ENCODE measurements at places on chromosomes 4 and X.

- no peak for DNase-seq
These were observed 2182.5 kb upstream of the AGA start for GRCh38 chr4:179624768-179625181.

GRCh38 chrX:45773572-45773971 is 572.9 kb upstream of the DIPK2B start:
- DNase-seq: no peak

DNA sequence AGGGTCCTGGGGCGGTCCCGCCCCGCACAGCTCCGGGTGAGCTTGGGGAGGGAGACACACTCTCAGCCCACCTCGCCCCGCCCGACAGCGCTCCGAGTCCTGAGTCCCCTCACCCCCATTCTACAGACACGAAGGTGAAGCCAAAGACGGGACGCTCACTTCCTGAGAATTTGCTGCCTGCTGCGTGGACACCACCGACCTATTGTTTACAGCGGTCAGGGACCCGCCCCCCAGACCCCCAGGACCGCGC is 796 bp upstream of the ZNF141 start:
- no peak for DNase-seq

DNA sequence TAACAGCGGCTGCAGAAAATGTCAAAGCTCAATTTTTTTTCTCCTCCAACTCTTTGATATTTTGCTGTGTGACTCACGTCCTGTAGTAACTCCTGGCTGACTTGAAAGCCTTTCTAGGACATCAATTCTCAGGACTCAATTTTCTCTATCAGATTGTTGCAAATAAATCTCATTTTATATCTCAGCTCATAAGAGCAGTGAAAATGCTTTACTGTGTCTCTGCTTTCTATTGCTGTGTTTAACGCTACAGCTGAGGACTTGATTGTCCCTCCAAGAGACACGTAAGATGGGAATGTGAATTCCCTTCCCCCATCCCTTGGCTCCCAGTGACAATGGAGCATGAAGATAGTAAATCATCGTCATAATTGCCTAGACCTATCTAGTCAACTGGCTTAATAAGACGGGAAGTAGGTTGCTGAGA is 20.5 kb upstream of the CBR4 start:
- DNase-seq: no peak

DNA sequence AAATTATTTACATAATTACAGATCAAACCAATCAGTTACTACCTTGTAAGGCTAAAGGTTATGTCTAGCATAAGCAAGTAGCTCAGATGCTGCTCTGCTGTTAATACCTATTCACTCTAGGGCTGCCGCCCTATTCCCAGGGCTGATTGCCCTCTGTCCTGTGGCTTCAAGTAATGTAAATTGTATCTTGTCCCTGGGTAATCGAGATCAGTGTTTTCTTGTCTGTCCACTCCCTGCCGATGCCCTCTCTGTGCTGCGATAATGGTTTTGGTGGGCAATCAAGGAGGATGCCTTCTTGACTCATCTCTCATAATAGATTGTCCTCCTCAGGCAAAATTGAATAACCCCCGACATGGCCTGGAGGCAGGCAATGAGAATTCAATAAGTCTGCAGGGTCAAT is 641.0 kb upstream of the PITX2 start:
- DNase-seq: no peak

DNA sequence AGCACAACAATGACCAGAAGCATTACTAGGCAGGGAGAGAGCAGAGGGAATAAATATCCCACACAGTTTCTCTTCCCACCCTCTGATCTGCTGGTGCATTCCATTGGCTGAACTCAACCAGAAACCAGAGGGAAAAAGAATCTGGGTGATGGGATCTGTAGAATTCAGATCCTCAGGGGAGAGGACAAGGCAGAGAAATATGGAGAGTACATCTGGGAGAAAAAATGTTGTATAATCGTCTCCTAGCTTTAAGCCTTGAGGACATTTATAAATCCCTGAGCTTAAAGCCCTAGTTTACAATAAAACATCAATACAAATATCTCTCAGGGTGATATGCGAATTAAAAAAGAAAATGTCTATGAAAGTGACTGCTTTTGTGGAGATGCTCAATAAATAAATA is 368.1 kb upstream of the MAD2L1 start:
- DNase-seq: no peak

DNA sequence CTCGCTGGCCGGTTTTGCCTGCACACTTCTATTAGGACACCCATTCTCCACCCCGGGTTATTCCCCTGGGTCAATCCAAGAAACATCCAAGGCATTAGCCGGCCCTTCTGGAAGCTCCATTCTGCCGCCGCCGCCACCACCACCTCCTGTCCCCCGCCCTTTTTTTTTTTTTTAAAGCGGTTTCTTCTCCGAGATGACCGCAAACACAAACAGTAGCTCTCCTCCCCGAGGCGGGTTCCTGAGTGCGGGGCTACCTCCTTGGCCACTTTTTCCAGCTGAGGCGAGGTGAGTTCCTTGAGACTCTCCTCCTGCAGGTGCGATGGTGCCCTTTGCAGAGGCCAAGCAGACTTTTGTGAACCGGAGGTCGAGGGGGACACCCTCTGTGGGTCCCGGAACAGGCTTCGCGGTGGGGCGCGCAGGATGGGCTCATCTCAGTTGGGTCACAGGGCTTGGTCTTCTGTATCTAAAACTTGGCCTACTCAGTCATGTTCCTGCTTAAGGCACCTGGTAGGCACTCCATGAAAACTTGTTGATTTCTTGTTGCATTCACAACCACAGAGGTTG is 930 bp downstream of the NWD2 start:
- no peak for DNase-seq

DNA sequence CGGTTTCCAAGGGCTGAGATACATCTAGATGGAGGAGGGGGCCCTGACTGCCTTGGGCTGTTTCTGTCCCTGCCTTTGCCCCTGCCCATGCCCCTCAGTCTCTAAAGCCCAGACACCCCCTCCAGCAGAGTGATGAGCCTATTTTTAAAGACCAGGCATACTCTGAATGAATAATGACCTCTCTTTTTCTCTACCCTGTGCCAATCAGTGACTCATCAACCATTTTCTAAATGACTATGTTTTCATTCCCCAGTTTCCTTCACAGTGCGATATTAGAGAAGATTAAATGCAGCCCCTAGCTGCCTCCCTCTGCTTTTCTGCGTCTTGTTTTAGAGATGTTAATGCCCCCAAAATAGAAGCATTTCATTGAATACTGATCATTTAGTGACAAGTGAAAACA is 15.5 kb upstream of the NHS start:
- DNase-seq: no peak

- DNase-seq: no peak
These were observed 141.1 kb downstream of the AFF1 start for GRCh38 chr4:87075876-87076275.

DNA sequence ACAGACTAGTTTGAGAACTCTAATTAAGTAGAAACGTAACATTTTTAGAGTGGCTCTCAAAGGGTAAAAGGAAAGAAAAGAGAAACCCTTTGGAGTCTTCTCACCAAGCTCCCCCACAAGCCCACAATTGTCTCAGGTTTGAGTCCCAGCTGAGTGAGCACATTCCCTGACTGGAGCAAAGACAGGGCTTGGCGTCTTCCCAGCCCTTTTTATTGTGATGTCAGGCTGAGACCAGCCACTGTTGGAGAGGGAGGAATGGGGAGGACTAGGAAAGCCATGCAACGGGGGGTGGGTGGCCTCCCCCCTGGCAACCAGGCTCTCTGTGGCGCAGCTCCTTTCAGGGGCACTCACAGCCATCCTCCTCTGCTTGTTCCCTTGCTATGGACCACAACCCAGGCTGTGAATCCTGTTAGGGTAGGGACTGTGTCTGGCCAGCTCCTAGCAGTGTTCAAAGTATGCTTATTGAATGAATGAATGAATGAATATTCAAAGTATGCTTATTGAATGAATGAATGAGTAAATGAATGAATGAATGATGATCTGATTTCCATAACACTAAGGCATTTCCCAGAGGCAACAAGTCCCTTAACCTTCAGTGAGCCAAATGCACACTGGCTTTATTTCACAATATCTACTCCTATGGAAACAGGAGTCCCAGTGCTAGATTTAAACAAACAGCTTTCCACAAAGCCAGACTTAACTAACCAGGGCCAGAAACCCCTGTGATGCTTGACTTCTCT is 413.3 kb downstream of the MID1IP1 start:
- DNase-seq: no peak

DNA sequence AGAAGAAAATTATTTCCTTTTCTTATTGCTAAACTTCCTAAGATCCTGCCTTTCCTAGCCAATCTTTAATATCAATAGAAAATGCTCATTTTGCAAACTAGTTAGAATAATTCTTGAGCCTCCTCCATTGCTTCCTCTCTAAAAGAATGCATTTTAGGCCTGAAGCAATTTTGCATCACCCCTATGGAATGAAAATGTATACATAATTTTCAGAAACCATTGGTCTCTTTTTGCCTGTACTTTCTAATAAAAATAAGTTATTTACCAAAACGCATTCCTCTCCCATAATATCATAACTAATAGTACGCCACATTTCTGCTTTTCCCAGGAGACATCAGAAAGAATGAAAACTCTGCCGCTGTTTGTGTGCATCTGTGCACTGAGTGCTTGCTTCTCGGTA is 1.7 kb downstream of the MUC7 start:
- DNase-seq: no peak

DNA sequence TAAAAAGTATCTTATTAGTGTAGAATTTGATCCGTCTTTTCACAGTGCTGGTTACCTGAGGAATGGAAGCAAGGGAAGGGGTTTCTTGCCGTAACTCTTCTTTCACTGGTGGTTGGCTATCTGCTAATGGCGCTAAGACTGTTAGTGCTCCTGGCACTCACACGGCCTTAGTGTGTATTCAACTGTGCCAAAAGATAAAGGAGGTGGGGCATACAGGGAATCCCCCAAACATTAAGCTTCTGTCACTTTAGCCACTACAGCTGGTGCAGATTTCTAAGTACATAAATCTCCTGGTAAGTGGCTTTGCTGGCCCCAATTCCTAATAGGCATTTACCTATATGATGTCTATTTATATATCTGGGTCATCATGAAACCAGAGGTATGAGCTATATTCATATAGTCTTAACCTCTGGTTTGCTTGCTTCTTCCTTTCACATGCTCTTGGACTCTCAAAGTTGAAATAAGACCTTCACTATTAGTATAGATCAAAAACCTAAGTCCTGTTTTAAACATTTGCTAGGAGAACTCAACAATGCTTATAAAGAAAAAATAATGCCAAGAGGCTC is 95.1 kb downstream of the TSPAN7 start:
- DNase-seq: no peak

DNA sequence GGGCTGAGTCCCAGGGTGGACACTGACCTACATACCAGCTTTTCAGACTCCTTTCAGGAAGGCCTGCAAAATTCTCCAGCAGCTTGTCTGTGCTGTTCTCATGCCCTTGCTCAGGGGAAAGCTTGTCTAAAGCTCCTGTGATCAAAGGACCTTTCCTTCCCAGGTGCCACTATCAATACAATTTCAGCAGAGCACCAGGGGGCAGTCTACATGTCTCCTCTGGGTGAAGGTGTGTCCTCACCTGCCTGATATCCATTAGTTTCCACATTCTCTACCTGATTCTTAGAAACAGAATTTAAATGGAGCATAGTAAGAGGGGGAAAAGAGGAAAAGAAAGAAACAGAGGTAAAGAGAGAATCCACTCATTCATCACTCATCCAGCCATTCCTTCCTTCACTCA is 114.2 kb downstream of the PPARGC1A start:
- DNase-seq: no peak

GRCh38 chr4:2250357-2251072 is 8.6 kb upstream of the HAUS3 start:
- DNase-seq: peak; percentile 15

- no peak for DNase-seq
These were observed 126.4 kb upstream of the NOCT start for GRCh38 chr4:138889216-138889615.

DNA sequence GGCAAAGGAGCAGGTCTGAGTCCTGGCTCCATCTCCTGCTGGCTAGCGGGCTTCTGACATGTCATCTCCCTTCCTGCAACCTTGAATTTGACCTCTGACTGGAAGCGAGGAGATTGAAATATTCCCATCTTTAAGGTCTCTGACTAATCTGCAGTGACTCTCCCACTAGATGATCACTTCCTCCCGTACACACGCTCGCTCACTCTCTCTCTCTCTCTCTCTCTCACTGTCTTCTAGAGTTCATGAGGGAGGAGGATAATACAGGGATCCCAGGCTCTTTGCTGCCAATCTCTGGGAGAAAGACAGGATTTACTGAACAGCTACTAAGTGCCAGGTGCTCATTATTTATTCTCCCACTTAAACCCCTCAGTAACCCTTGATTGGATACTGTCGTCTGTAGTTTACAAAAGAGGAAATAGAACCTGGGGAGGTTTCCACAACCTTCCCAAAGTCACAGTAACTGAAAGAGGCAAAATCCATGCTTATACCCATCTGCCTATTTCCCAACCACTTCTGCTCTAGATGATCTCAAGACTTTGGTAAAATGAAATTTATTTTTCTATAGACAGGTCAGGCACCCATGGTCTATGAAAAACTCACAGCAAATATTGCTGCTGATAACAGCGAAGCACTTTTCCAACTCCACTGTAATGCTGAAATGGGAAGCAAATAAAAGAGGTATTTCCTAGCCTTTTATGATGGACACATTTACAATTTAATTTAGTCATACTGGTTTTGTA is 193.5 kb upstream of the C1QTNF7 start:
- no peak for DNase-seq

- no peak for DNase-seq
These were observed 64.9 kb downstream of the SORCS2 start for GRCh38 chr4:7256984-7257810.

DNA sequence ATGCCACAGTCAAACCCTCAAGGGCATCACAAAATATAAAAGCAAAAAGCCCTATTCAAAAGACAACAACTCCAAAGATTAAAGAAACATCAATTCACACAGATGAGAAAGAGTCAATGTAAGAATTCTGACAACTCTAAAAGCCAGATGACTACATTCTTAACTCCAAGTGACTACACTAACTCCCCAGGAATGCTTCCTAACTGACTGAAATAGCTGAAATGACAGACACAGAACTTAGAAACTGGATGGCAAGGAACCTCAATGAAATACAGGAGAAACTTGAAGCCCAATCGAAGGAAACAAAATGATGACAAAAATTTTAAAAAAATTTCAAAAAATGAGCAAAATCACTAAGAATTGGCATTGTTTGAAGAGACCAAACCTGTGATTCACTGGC is 1047.6 kb upstream of the PCDH10 start:
- DNase-seq: no peak

All from activated CD4-positive, alpha-beta memory T cell treated with anti-CD3 and anti-CD28 coated beads, Interleukin-2, amount 10 ng/mL, durations not matched to agents 7 days and 5 days (primary cell).